ENCODE measurements at places on chromosomes 11 and 22.

DNA sequence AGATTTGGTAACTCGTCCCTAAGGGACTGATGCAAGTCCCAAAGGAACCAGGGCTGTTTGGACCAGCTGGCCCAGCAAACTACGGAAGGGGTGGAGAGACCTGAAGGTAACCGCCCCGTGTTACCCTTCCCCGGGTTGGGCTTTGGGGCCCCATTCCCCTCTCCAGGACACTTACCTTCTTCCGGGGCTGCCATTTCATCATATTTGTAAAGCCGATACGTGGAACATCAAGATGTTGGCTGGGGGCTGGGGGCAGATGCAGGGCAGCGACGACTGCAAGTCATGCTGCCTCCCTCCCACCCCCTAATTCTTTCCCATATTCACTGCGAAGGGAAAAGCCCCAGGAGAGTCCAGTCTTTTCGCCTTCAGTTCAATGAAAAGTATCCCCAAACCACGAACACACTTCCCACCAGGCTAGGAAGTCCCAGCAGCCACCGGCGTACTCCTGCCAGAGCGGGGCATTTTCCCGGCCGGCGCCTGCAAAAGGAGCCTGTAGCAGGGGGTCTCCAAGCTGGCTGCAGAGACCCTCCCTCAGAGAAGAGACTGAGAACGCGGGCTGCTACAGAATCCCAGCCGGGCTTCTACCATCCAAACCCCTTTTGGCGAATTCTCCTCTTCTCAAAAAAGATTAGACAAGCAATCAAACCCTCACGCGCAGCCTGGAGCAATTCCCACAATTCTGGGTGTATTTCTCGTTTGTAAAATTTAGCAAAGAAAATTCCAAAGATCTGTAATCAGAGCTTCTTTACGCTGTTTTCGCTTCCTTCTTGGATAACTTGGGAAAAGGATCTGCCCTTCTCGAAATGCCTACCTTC is 236.7 kb downstream of the TTC28 start:
- no peak for DNase-seq

DNA sequence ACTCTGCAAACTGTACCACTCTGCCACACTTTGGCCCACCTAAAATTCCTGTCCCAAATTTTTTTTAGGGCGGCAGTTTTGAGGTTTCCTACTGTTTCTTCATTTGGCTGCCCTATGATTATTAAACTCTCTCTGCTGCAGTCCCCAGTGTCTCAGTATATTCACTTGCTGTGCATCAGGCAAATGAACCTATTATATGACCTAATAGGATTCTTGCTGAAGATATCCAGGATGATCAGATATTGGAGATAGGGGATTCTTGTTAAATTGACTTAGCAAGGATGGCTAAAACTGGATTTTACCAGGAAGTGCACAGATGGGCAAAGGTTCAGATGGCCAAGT is 410.8 kb upstream of the DDI1 start:
- DNase-seq, result no peak

DNA sequence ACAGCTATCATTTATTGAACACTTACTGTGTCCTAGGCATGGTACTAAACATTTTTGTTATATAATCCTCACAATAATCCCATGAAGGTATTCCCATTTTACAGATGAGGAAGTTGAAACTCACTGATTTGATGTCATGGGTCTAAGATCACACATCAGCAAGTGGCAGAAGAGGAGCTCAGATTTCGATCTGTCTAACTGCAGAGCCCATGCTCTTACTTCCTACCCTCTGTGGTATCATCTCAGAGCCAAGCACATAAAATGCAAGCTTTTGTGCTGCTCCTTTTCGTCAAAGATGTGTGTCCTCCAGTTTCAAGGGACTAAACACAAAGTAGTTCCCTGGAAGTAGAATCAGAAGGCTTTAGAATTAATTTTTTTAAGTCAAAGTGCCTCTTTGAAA is 71.1 kb downstream of the ARFGAP2 start:
- no peak for DNase-seq

DNA sequence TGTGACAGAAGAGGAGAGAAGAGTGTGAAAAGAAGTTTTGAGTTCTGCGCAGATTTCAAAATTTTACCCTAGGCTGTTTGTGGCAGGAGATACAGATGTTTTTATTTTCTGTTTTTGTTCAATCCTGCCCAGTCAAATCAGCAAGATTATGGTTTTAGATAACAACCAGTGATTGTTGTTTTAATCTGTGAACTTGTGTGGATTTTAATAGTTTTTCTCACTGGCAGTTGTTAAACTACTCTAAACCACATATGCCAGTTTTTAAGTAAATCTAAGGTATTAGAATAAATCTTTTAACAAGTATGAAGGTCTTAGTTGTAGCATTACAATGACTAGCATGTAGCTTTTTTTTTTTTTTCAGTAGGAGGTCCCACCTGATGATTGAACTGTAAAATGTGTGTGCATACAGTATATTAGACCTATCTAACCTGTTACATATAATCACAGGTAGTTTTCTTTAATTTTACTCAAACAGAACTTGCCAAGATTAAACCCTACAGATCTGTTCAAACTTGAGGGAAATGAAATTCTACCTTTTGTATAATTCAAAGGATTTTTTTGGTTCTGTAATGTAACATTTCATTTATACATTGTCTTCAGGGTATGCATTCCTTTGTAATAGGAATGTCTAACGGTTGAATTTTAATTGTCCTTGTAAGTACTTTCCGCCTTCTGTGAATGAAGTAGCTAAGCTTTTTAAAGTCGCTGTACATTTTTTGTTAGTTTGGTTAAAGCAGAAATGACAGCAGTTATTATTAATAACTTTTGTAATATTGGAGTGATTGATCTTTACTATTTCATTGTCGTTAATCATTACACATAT is 13.3 kb downstream of the ATXN10 start:
- DNase-seq, result no peak

GRCh38 chr22:32882360-32882755 is 80.9 kb downstream of the TIMP3 start:
- no peak for DNase-seq

GRCh38 chr11:34052608-34053160 is 1.2 kb downstream of the CAPRIN1 start:
- DNase-seq, result peak; percentile 5

GRCh38 chr11:9550191-9550628 is 23.3 kb upstream of the WEE1 start:
- no peak for DNase-seq

- no peak for DNase-seq
These were observed 4.3 kb upstream of the MARK2 start for GRCh38 chr11:63834535-63835157.

- no peak for DNase-seq
These were observed 206.6 kb upstream of the GUCY1A2 start for GRCh38 chr11:107224836-107225235.

DNA sequence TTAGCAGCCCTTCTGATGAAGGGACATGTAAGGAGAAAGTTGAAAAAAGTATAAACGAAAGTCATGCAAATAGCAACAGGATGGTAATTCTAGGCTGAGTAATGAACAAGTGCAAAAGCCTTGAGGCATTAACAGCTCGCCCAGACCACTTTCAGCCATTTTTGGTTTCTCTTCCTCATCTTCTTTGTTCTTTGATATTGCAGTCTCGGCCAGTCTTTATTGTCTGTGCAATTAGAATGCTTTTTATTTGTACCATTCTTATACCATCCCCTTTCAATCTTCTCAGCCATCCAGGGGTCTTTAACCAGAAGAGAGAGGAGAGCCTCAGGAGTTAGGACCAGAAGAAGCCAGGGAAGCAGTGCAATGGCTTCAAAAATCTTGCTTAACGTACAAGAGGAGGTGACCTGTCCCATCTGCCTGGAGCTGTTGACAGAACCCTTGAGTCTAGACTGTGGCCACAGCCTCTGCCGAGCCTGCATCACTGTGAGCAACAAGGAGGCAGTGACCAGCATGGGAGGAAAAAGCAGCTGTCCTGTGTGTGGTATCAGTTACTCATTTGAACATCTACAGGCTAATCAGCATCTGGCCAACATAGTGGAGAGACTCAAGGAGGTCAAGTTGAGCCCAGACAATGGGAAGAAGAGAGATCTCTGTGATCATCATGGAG is 7.3 kb downstream of the TRIM34 start:
- DNase-seq, result no peak

GRCh38 chr11:46039990-46040389 is 81.3 kb downstream of the PHF21A start:
- DNase-seq, result no peak

GRCh38 chr11:79940165-79940564 is 499.3 kb upstream of the TENM4 start:
- no peak for DNase-seq

DNA sequence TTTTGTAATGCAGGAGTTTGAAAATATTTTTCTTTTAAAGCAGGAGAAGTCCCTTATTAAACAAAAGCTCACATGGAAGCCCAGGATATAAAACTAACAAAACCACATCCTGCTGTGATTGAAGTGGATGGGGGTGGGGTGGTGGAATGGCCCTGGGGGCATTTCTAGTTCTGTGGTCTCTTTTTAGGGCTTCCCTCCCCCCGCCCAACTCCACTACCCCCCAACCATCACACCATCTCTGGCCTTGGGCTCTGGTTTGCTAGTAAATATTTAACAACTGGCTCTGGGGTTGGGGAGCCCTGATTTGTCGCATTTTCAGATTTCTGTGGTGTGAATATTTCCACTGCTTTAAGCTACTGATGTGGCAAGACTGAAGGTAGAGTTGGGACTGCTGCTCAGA is 279.6 kb upstream of the PLET1 start:
- no peak for DNase-seq

GRCh38 chr11:75450236-75450635 is 17.2 kb upstream of the KLHL35 start:
- DNase-seq, result no peak

DNA sequence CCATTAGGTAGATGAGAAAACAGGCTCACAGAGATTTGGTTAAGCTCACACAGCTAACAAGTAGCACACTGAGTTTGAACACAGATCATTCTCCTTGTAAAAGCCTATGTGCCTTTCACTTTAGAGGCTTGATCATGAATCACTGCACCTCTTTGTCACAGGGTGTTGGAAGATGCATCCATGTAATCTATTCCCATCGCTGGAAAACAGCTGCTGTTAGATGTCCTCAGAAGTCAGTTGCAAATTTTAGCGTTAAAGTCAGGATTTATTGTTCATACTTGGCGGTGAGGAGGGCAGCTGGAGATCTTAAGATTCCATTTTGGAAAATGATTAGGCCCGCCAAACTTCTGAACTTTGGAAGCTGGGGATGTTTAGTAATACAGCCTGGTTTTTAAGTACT is 2.6 kb downstream of the CNTF start:
- no peak for DNase-seq

- DNase-seq, result no peak
These were observed 23.5 kb downstream of the CERK start for GRCh38 chr22:46714550-46714949.

DNA sequence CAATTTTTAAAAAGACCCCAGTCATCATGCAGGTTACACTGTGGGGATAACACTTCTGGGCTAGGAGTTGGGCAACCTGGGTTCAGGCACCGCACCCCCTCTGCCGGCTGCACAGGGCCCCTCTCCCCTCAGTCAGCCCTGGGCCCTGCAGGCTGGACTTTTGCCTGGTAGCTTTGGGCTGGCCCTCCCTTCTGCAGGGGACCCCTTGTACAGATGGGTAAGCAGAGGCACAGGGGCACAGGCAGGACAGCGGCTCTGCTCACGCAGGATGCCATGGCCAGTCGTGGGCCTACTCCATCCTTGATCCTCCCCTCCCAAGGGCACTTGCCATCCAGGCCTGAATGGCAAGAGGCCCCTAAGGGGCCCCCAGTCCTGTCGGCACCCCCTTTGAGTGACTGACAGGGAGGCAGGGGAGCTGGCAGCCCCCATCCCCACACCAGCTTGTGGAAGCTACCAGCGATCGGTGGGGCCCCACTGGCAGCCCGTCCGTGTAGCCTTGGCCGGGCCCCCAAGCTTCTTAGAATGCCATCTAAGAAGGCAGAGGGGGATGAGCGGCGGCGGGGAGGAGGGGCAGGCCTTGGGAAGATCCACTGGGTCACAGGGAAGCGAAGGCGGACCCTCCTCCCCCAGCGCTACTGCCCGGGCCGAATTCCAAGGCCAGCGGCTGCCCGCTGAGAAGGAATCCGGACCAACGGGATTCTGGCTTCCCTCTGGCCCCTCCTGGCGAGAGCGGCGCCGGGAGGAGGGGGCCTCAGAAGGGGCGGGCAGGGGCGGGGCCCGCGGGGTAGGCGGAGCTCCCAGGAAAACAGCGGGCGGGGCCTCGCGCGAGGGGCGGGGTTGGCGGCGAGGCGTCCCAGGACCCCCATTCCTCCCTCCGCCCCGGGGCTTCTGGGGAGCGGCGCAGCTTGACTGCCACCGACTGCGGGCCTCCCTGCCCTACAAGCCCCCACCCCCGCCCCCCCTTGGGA is 6.8 kb upstream of the CHKA start:
- no peak for DNase-seq

DNA sequence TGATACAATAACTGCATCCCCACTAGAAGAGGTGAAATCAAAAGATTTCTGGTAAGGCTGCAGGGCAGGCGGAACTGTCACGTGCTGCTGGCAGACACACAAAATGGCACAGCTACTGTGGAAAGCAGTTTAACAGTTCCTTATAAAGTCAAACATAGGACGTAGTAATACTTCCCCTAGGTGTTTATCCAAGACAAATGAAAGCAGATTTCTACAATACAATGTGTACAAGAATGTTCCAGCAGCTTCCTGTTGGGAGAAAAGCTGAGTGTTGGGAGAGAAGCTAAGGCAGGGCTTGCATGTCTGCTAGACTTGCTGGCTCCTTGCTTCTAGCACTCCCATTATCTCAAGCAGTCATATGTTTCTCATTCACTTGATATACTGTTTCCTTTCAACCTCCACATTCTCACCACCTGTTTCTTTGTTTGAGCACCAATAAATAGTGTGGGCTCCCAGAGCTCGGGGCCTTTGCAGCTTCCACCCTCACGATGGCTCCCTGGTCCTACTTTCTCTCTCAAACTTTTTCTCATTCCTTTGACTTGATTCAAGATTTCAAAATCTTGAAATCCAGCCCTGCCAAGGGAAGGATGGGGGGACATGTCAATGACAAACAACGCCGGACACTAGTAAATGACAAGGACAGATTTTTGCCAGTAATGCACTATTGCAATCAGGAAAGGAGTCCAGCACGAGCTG is 21.2 kb upstream of the IL17RA start:
- no peak for DNase-seq

DNA sequence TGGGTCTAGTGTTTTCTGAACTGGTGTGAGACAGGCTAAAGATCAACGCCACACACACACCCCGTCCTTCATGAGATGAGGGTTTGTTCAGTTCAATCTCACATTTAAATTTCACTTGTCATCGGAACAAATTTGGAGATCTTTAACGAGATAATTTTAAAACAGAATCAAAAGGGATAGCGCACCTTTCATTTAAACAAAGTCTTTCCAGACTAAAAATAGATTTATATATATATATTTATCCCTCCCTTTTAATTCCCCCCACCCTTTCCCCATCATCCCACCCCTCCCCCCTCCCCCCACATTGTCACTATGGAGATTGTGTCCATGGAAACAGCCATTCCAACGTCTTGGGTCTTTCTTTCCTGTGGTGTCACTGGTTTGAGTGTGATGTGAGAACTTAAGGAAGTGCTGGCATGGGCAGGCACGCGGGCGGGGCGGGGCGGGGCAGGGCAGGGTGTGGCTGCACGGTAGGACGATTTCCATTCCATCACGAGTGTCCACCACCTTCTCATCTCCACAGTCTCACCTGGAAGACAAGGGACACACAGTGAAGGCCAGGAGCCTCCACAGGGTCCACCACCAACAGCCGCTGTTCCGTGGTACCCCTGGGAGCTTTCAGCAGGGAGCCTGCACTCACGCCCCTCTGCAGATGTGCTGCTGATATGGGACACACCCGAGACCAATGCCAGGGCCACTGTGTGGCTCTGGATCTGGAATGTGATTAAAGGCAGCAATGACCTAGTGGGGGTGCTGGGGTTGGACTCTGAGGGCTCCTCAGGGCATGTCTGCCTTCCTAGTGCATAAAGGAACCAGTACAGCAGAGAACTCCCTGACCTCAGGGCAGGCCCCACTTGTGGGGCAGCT is 30.5 kb upstream of the CYP2D6 start:
- no peak for DNase-seq

Measured in stimulated activated CD8-positive, alpha-beta memory T cell treated with anti-CD3 and anti-CD28 coated beads, Interleukin-15, amount 100 ng/mL, for 48 hours (primary cell).